ENCODE measurements at places on chromosomes 4 and X. TPM values are rescaled to one million over a fixed set of nuclear protein-coding genes. Genes with fewer than 3 reads are reported as not detected.

The OR13H1 gene
- total RNA-seq = not detected

The GALNTL6 gene
- total RNA-seq = not detected

The MAD2L1 gene
- total RNA-seq = 6.5 TPM

The UGT8 gene
- 0.62 TPM for total RNA-seq

The N4BP2 gene
- total RNA-seq = 16.6 TPM

The F11 gene
- total RNA-seq = not detected

The CLNK gene
- total RNA-seq = 0.39 TPM
